Gastroesophageal sphincter (tissue), 4 donors: ENCODE measurements at places on chromosomes 4 and X. TPM values are rescaled to one million over a fixed set of nuclear protein-coding genes. Genes with fewer than 3 reads are reported as not detected.

The F11 gene
- total RNA-seq = not detected

The ACE2 gene
- total RNA-seq = 4.5 TPM

The BEND2 gene
- total RNA-seq = not detected

The DCAF4L1 gene
- total RNA-seq = 0.47 TPM

The DDX53 gene
- total RNA-seq = not detected

The MRFAP1 gene
- 358 TPM for total RNA-seq

The NAT8L gene
- 0.35 TPM for total RNA-seq

The RAB28 gene
- total RNA-seq = 25.7 TPM

- no peak overlapping the region for H3K4me3 ChIP-seq
- no peaks in the 10 kb centered on the region for H3K27me3 ChIP-seq
- H3K27ac ChIP-seq = no peak overlapping the region
- no peaks in the 10 kb centered on the region for H3K36me3 ChIP-seq
- no peaks in the 10 kb centered on the region for H3K4me1 ChIP-seq
Observed at GRCh38 chr4:117661091-117662072, 372.9 kb upstream of the NDST3 start.

DNA sequence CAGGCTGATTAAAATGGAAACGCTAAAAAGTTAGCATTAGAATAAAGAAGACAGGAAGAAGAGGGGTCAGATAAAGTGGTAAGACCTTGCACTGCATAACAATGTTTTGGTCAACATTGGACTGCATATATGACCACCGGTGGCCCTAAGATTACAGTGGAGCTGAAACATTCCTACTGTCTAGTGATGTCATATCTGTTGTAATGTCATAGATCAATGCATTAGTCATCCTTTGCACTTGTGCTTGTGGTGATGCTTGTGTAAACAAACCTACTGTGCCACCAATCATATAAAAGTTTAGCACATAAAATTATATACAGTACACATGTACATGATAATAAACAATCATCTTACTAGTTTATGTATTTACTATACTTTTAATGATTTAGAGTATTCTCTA lies 73.0 kb downstream of the TMEM165 start:
- H3K36me3 ChIP-seq = no peaks in the 10 kb centered on the region
- H3K27me3 ChIP-seq = no peaks in the 10 kb centered on the region
- H3K4me3 ChIP-seq = no peak overlapping the region
- no peak overlapping the region for H3K27ac ChIP-seq
- no peak for ATAC-seq

- no peaks in the 10 kb centered on the region for H3K36me3 ChIP-seq
- no peak overlapping the region for H3K4me3 ChIP-seq
- H3K27ac ChIP-seq = no peak overlapping the region
- ATAC-seq = no peak
- no peaks in the 10 kb centered on the region for H3K27me3 ChIP-seq
Observed at GRCh38 chr4:142402156-142402555, 443.9 kb downstream of the INPP4B start.

DNA sequence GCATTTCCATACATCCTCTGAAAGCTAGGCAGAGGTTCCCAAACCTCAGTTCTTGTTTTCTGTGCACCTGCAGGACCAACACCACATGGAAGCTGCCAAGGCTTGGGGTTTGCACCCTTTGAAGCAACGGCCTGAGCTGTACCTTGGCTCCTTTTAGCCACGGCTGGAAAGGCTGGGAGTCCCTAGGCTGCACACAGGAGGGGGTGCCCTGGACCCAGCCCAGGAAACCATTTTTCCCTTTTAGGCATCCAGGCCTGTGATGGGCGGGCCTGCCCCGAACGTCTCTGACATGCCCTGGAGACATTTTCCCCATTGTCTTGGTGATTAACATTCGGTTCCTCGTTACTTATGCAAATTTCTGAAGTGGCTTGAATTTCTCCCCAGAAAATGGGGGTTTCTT lies 17.4 kb upstream of the PCSK1N start:
- H3K4me3 ChIP-seq = no peak overlapping the region
- H3K36me3 ChIP-seq = no peaks in the 10 kb centered on the region
- no peaks in the 10 kb centered on the region for H3K4me1 ChIP-seq
- H3K27ac ChIP-seq = no peak overlapping the region
- no peak for ATAC-seq

GRCh38 chr4:187541666-187542065 lies 453.9 kb upstream of the ZFP42 start:
- no peak overlapping the region for H3K27ac ChIP-seq
- no peaks in the 10 kb centered on the region for H3K4me1 ChIP-seq
- no peaks in the 10 kb centered on the region for H3K36me3 ChIP-seq
- no peaks in the 10 kb centered on the region for H3K27me3 ChIP-seq
- no peak for ATAC-seq

DNA sequence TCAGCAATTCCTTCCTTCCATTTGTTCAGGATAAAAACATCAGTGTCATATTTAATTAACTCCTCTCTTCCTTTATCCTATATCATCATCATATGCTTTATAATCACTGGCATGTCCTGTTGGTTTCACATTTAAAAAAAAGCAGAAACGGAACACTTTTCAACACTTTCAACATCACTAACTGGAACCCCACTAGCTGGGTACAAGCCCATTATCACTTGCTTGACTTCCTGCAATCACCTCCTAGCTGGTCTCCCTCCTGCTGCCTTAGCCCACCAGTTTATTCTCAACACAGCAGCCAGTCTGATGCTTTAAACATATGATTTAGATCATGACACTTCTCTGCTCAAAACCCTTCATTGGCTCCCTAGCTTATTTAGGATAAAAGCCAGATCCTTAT lies 116.4 kb upstream of the LSM6 start:
- H3K4me3 ChIP-seq = no peak overlapping the region
- H3K27ac ChIP-seq = no peak overlapping the region
- peaks cover 6% of the 10 kb centered on the region for H3K27me3 ChIP-seq
- H3K4me1 ChIP-seq = no peaks in the 10 kb centered on the region
- H3K36me3 ChIP-seq = no peaks in the 10 kb centered on the region

DNA sequence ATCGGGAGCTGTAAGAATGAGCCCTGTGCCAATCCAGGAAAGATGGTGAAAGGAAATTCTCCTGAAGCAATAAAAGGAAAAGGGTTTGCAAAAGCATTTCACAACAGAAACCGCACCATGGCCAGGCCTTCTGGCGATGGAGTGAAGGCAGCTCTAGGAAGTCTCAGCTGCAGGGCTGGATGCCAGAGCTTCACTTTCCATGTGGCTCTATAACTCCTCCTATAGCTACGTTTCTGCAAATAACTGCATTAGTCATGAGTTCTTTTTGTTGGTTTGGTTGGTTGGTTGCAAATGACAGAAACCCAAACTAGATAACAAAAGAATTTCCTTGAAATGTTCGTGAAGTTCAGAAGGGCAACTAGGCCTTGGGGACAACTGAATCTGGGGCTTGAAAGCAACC lies 84.6 kb downstream of the RELL1 start:
- no peak overlapping the region for H3K4me3 ChIP-seq
- no peaks in the 10 kb centered on the region for H3K36me3 ChIP-seq
- no peaks in the 10 kb centered on the region for H3K4me1 ChIP-seq
- H3K27me3 ChIP-seq = no peaks in the 10 kb centered on the region

- H3K27ac ChIP-seq = no peak overlapping the region
- no peaks in the 10 kb centered on the region for H3K36me3 ChIP-seq
- H3K27me3 ChIP-seq = no peaks in the 10 kb centered on the region
- H3K4me1 ChIP-seq = no peaks in the 10 kb centered on the region
Observed at GRCh38 chrX:116282751-116283150, 112.2 kb downstream of the AGTR2 start.

DNA sequence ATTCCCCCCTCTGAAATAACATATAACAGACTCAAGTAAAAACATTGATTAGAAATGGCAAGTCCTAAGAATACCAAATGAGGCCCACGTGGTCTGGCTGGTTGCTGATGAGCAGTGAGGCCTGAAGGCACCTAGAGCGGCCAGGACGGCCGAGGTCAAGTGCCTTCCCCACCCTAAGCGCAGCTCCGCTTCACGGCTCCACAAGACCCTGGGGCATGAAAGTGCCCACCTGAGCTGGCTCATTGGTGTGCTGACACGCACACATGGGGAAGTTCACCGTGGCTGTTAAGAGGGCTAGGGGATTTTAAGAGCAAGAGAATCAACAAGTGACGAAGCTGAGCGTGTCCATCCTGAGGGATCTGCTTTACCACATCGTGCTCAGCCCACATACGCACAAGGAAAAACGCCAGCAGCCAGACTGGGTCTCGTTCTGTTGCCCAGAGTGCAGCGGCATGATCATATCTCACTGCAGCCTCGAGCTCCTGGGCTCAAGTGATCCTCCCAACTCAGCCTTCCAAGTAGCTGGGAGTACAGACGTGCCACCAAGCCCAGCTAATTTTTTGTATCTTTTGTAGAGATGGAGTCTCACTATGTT lies 22.4 kb downstream of the DCTD start:
- no peak overlapping the region for H3K4me3 ChIP-seq
- H3K36me3 ChIP-seq = peaks cover 95% of the 10 kb centered on the region
- H3K27ac ChIP-seq = no peak overlapping the region
- ATAC-seq = no peak
- no peaks in the 10 kb centered on the region for H3K4me1 ChIP-seq

GRCh38 chrX:106927700-106928099 lies 7.5 kb downstream of the CLDN2 start:
- no peaks in the 10 kb centered on the region for H3K36me3 ChIP-seq
- no peak overlapping the region for H3K27ac ChIP-seq
- no peak for ATAC-seq
- no peak overlapping the region for H3K4me3 ChIP-seq

GRCh38 chr4:135573251-135573650 lies 1371.7 kb upstream of the PABPC4L start:
- no peaks in the 10 kb centered on the region for H3K36me3 ChIP-seq
- H3K4me1 ChIP-seq = no peaks in the 10 kb centered on the region
- no peak for ATAC-seq
- no peaks in the 10 kb centered on the region for H3K27me3 ChIP-seq
- H3K27ac ChIP-seq = no peak overlapping the region

- no peak overlapping the region for H3K4me3 ChIP-seq
- no peaks in the 10 kb centered on the region for H3K27me3 ChIP-seq
- no peaks in the 10 kb centered on the region for H3K4me1 ChIP-seq
- H3K36me3 ChIP-seq = no peaks in the 10 kb centered on the region
- H3K27ac ChIP-seq = no peak overlapping the region
Observed at GRCh38 chr4:92528541-92528940, 224.8 kb downstream of the GRID2 start.

DNA sequence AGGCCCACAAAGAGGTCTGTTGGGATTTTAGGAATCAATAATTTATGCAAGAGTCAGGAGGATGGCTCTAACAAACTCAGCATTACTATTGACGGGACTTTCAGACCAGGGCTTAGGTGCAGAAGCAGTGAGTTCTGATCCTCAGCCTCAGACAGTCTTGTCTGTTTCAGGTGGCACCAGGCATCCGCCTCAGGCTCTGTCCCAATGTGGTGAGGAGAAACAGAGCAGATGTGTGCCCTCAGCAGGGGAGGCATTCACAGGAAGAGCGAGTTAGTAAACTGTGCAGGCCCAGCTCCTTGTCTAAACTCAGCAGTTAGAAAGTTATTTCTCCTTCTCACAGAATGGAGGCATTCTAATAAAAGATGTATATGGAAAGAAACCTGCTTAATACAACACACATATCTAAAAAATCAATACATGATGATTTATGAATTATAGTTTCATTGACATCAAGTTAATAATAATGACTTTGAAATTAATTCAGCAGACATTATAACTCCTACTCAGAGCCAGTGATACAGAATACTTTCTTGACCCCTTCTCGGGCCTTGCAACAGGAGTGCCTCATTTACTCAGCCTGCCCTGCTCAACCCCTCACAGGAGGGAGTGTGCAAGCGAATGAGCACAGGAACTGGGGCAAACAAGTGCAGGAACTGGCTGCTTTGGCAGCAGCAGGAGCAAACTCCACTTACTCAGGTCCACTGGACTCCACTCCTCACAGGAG lies 202.8 kb upstream of the SMIM31 start:
- H3K27ac ChIP-seq = no peak overlapping the region
- H3K27me3 ChIP-seq = no peaks in the 10 kb centered on the region
- no peaks in the 10 kb centered on the region for H3K4me1 ChIP-seq
- ATAC-seq = no peak
- no peaks in the 10 kb centered on the region for H3K36me3 ChIP-seq

DNA sequence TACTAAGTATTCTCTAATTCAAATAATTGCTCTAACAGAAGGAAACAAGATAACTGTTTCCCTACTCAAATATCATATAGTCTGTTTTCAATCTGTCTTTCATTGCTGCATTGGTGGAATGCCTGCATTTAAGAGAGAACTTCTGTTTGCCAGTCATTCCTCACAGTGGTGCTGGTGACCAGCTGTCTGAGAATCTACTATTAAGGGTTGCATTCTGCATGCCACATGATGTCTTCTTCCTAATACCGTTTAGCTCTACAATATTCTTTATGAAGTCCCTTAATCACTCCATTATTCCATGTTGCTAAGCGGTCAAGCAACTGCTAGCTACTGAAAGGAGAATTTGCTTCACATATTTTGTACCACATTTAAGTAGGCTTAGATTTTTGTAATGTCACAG lies 167.1 kb upstream of the CENPE start:
- H3K27me3 ChIP-seq = no peaks in the 10 kb centered on the region
- H3K36me3 ChIP-seq = no peaks in the 10 kb centered on the region
- no peaks in the 10 kb centered on the region for H3K4me1 ChIP-seq
- ATAC-seq = no peak
- no peak overlapping the region for H3K4me3 ChIP-seq
- no peak overlapping the region for H3K27ac ChIP-seq

DNA sequence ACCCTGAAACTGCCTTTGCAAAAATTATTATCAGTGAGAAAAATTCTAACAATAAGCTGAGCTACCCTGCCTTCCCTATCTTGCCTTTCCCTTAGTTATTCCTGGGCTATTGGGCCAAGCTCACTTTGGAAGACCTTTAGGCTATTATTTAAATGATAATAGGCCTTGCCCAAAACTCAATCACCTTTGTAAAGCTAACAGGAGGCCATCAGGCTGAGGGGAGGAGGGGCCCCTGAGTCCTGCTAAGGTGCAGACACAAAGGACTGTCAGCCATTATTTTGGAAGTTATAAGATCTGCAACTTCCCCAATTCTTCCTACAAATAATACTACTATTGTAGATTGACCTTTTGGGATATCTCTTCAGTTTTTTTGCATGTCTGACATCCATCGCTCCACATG lies 278.8 kb upstream of the DIAPH2 start:
- H3K36me3 ChIP-seq = no peaks in the 10 kb centered on the region
- no peaks in the 10 kb centered on the region for H3K27me3 ChIP-seq
- H3K4me3 ChIP-seq = no peak overlapping the region
- H3K27ac ChIP-seq = no peak overlapping the region

DNA sequence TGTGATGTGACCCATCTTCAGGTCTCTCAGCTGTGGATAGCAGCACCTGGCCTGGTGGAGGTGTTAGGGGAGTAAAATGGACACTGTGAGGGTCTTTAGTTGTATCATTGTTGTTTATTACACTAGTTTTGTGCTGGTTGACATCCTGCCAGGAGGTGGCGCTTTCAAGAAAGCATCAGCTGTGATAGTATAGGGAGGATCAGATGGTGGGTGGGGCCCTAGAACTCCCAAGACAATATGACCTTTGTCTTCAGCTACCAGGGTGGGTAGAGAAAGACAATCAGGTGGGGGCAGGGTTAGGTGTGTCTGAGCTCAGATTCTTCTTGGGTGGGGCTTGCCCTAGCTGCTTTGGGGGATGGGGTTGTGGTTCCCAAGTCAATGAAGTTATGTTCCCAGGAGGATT lies 162.8 kb downstream of the PPP1R2C start:
- ATAC-seq = no peak
- H3K4me1 ChIP-seq = no peaks in the 10 kb centered on the region
- no peak overlapping the region for H3K4me3 ChIP-seq
- H3K27ac ChIP-seq = no peak overlapping the region
